GM12864 (cell line): ENCODE measurements at places on chromosomes 4 and X.
A peak's percentile ranks its signal among the peaks of the same experiment; 100 is the strongest.

DNA sequence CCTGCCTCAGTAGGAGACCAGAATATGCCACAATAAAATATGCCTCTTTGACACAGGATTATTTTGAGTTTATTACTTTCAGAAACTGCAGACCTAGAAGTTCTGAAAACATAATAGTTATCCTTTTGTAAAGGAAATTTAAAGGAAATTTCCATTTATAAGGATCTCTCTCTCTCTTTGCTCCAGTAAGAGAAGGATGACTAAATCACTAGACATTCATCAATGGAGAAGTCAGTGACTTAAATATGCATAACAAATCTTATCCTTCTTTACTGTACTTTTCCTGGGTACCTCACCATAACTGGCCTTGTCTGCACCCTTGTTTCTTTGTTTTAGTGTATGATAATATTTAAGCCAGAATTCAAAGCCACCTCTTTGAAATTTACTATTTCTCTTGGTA is 28.3 kb upstream of the OPHN1 start:
- DNase-seq: no peak

DNA sequence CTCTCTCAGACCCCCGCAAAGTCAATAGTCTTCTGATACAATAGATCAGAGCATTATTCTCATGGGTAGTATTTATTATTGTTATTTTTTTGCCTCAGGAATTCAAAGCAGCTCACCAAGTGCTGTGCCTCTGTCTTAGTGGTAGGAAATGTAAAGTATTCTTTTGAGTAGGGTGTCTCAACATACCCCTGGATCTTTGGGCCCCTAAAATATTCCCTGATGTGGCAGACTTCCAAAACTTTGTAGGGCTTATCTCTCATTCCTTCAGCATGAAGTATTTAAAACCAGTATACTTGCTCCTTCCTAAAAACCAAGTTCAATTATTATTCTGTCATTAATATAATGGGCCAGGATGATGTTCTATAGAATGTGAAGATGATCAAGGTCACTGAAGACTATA is 115.3 kb upstream of the ZNF827 start:
- DNase-seq: no peak

DNA sequence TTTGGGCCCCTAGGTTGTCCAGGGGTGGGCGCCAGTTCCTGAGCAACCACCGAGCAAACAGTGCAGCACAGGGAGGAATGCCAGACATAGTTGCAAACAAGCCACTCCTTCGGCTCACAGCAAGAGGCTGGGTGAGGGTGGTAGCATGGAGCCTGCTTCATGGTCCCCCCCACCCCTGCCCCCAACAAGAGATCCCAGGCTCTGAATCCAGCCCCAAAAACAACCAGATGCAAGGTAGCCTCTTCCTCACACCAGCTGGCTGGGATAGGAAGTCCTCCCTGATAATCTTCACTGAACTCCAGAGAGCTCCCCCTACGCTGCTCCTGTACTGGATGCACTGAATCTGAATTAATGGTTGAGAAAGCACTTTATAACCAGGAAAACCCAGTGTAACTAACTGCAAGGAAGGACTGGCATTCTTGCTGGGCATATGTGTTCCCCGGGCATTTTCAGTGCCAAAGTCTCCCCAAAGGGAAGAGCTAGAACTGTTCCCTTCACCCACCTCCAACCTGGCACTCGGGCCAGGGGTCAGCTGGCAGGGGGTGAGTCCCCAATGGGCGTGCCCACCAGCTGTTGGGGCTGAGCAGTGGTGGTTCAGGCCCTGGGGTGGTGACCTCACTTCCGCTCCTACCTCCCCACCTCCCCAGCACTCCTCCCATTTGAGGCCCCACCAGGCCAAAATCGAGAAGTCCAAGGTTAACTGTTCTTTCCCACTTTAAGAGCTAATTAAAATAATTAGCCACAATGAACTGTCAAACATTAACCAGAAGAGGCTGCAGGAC is 1.5 kb downstream of the ELF4 start:
- DNase-seq: no peak

DNA sequence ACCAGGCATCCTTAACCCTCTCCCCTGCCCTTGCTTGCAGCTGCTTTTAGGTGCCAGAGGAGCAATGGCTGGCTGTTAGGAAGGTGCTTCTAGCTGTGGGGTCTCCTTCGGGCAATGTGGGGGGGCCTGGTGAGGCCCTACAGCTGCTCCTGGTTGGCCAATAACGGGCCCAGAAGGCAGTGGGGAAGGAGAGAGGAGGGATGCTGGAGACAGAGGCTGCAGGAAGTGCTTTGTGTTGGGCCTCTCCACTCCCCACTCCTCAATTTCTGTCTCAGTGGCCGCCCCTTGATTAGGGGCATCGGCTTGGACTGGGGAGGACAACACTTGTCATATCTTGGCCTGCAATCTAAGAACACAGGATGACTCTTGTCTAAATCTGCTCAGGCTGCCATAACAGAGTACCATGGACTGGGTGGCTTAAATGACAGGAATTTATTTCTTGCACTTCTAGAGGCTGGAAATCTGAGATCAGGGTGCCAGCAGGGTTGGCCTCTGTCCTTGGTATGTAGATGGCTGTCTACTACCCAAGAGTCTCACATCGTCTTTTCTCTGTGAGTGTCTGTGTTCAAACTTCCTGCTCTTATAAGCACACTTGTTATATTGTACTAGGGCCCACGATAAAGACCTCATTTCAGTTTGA is 374.3 kb downstream of the MID1IP1 start:
- no peak for DNase-seq

GRCh38 chr4:151340751-151341385 is 15.5 kb upstream of the SH3D19 start:
- DNase-seq: no peak

GRCh38 chr4:111283066-111283677 is 660.3 kb upstream of the PITX2 start:
- peak; percentile 24 for DNase-seq

DNA sequence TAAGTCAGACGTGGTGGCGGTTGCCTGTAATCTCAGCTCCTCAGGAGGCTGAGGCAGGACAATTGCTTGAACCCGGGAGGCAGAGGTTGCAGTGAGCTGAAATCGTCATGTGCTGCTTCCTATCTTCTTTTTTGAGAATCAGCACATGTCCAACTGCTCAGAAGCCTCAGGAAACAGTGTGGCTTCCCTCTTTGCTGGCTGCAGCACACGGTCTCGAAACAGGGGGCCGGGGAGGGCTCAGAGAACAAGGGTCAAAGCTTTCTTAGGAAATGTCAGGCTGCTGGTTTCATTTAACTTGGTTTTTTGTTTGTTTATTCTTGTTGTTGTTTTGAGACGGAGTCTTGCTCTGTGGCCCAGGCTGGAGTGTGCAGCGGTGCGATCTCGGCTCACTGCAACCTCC is 31.3 kb downstream of the CRLF2 start:
- DNase-seq: no peak

- DNase-seq: no peak
Observed at GRCh38 chr4:147975325-147975724, 243.4 kb downstream of the ARHGAP10 start.

- no peak for DNase-seq
Observed at GRCh38 chr4:45062935-45063545, 336.7 kb upstream of the GNPDA2 start.

DNA sequence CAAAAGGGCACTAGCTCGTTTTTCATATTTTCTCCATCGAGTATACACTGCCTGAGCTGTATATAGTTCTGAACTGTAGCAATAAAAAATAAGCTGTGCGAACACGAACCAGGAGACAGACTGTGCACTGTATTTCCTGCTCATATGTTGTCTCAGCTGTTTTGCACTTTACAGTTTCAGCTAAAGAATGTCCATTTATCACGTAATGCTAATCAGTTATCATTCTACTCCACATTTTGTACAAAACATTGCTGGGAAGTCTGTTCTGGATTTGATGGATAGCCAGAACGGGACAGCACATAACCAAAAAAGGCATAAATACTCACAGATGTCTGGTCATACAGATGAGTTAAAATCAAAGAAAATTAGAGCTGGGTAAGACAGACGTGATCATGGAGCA is 315.5 kb upstream of the ADGRL3 start:
- DNase-seq: no peak

DNA sequence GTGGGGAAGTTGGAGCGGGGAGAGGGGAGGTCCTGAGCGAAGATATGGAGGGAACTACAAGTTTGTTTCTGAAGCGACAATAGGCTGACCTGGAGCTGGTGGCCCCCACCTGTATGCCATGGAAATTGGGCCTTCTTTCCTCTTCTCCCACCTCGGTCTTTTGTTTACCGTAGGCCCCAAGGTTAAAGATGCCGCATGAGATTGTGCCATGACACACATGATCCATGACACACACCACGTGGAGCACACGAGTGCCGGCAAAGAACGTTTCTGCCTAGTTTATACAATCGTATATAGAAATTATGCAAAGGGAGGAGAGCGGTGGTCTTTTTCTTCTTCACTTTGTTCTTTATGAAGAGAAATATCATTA is 408 bp downstream of the TMEM33 start:
- DNase-seq: no peak

- DNase-seq: no peak
Observed at GRCh38 chr4:103010804-103011203, 8.7 kb downstream of the SLC9B1 start.

- DNase-seq: no peak
Observed at GRCh38 chrX:72307646-72308051, 1.9 kb upstream of the CITED1 start.

DNA sequence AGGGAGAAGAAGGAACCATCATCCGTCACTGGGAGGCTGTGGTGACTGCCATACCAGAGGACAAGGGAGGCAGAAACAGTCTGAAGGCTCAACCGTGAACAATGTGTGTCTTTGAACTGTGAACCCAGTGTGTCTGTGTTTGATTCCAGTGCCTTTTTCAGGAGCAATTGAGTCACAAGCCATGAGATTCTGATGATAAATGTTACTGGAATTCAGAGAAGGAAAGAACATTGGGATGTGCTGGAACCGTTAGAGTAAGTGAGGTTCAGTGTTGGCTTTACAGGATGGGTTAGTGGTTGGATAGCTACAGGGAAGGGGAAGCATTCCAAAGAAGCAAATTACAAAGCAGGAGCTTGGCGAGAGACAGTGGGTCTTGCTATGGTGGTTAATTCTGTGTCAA is 464.4 kb downstream of the TRIML1 start:
- no peak for DNase-seq

GRCh38 chrX:25869761-25870160 is 268.4 kb upstream of the MAGEB18 start:
- DNase-seq: no peak

GRCh38 chr4:5821665-5822358 is 71.1 kb downstream of the CRMP1 start:
- no peak for DNase-seq

- peak; percentile 85 for DNase-seq
Observed at GRCh38 chr4:38805530-38806145, 1.0 kb upstream of the TLR1 start.

DNA sequence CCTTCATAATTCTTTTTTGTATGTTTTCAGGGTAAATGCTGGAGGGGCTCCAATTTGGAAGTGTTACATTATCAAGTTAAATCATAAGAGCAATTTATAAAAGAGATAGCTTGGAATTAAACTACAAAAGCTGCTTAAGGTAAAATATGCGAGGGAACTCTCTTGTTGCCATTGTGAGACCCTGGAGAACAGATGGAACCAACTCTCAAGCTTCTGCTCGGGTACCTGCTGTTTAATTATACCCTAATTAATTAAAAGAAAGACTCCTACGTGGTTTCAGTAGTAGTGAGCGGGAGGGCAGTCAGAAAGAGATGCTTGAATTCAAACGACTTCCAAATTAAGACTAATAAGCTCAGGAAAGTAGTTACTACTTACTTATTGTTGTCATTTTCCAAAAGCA is 313.1 kb upstream of the TACR3 start:
- DNase-seq: no peak

GRCh38 chrX:133444952-133445831 is 29.9 kb upstream of the GPC4 start:
- no peak for DNase-seq

- no peak for DNase-seq
Observed at GRCh38 chrX:133580625-133581024, 165.3 kb upstream of the GPC4 start.

DNA sequence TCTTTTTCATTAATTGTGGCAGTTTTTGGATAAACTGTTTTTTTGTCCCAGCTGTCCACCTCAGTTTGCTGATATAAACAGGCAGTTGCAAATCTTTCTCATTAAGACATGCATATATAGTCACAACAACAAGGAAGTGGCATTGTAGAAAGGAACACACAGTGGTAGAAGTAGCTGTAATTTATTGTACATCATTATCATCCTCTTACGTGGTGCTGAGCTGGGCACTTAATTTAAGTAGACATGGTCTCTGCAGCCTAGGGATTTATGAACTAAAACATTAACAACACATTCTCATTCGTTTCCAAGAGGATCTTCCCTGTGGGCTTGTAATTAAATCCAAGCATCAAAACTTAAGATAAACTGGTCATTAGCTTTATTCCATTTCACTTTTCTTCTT is 500.2 kb downstream of the INPP4B start:
- no peak for DNase-seq

DNA sequence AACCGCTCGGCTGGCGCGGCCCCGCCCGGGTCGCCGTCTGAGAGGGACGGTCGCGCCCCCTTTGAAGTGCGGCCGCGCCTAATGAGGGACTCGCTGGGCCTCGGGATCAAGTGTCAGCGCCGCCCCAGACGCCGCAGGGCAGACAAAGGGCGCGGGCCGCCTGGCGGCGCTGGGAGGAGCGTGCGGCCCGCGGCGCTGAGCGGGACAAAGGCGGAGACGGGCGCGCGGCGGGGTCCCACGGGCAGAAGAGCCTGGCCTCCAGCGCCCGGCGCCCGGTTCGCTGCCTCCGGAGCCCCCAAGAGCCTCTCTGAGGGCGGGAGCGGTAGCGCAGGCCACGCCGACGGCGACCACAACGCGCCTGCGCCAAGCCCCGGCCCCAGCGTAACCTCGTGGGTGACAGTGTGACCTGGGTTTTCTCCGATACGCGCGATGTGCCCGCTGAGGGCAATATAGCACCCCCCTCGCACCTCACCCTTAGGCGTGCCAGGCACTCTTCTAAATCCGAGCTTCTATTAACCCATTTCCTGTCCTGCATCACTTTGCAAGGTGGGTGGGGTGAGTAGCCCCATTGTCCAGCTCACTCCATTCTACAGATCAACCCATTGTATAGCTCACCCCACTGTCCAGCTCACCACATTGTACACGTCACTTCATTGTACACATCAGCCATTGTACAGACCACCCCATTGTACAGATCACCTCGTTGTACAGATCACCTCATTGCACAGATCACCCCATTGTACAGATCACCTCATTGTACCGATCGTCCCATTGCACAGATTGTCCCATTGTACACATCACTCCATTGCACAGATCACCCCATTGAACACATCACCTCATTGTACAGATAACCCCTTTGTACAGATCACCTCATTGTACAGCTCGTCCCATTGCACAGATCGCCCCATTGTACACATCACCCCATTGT is 33.7 kb upstream of the STX18 start:
- no peak for DNase-seq

DNA sequence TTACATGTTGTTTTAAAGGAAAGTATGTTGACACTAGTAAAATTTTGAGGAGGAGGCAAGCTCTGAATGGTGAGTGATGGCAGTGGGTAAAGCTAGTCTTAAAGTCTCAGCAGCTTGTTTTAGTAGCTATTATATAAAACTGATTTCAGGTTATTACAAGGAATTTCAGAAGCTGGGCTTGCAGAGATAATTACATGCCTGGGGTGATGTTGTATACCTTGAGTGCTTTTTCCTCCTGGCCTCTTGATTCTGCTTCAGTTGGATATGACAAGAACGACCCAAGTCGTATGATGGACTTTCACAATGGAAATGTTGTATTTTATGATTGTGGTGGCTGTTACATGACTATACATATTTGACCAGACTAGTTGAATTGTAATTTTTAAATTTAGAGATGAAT is 175.5 kb upstream of the ADGRL3 start:
- DNase-seq: no peak
